Right ventricle myocardium inferior (tissue), 1 donor: ENCODE measurements at places on chromosomes 4 and X. TPM values are rescaled to one million over a fixed set of nuclear protein-coding genes. Genes with fewer than 3 reads are reported as not detected.

Gene PDZD4
- total RNA-seq, result 2.8 TPM

Gene IL3RA
- 8.1 TPM for total RNA-seq

Gene FAM9C
- total RNA-seq, result 0.38 TPM

Gene KIT
- 1.5 TPM for total RNA-seq

Gene MAGEC2
- total RNA-seq, result not detected

- DNase-seq, result no peak
Observed at GRCh38 chrX:71632923-71633657, 14.8 kb upstream of the CXCR3 start.

GRCh38 chrX:2635342-2635741 lies 55.8 kb upstream of the CD99 start:
- no peak for DNase-seq

- DNase-seq, result no peak
Observed at GRCh38 chr4:87865960-87866598, 33.3 kb downstream of the MEPE start.

- DNase-seq, result no peak
Observed at GRCh38 chrX:8254401-8254800, 83.3 kb upstream of the VCX2 start.

DNA sequence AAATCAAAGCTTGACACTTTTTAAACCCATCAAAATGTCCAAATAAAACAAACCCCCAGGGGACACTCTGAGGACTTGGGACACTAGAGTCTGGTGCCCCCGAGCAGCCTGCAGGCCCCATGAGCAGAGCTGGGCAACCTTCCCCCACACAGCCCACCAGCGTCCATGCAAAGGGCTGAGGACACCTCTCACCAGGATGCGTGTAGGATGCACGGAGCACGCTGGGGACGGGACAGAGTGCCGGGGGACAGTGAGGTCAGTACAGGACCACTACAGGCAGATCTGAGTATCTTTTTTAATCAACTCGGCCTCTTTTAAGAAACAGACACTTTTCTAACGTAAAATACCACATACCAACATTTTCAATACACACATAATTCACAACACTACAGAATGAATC lies 6.9 kb downstream of the GAK start:
- DNase-seq, result no peak

GRCh38 chr4:177182166-177182565 lies 127.5 kb upstream of the NEIL3 start:
- DNase-seq, result no peak

GRCh38 chr4:176475067-176475466 lies 155.3 kb downstream of the SPCS3 start:
- no peak for DNase-seq

DNA sequence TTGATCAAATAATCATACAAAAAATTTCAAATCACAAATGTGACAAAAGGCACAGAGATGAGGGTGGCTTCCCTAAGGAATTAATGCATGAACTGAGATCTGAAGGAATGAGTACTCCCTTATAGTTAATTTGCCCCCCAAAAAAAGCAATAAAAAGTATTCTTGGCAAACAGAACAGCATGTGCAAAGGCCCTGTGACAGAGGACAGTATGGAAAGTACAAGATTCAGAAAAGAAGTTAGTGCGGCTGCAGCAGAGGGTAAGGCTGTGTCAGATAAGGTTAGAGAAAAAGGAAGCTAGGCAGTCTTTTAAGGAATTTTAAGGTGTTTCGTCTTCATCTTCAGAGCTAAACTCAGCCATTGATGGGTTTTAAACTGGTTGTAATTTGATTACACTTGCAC lies 7.4 kb downstream of the DDX60L start:
- no peak for DNase-seq

GRCh38 chr4:164771088-164771487 lies 17.2 kb downstream of the SMIM31 start:
- no peak for DNase-seq

GRCh38 chr4:113449410-113449974 lies 312.0 kb downstream of the CAMK2D start:
- no peak for DNase-seq

GRCh38 chrX:40543661-40544328 lies 37.0 kb upstream of the ATP6AP2 start:
- no peak for DNase-seq

DNA sequence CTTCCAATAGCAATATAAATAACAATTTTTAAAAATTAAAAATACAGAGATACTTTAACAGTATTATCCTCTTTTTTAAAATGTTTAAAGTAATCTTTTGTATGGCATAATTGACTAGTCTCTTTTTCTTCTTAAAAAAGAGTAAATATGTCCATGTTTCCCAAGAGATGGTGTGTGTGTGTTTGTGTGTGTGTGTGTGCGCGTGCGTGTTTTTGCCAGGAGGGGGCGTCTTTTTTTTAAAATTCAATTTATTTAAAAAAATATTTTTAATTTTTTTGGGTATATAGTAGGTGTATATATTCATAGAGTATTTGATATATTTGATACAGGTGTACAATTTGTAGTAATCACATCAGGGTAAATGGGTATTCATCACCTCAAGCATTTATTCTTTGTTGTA lies 1073.7 kb downstream of the PCDH7 start:
- no peak for DNase-seq

GRCh38 chr4:76016393-76016792 lies 6.9 kb downstream of the CXCL10 start:
- DNase-seq, result no peak

- DNase-seq, result no peak
Observed at GRCh38 chrX:42869659-42870476, 91.9 kb upstream of the PPP1R2C start.

DNA sequence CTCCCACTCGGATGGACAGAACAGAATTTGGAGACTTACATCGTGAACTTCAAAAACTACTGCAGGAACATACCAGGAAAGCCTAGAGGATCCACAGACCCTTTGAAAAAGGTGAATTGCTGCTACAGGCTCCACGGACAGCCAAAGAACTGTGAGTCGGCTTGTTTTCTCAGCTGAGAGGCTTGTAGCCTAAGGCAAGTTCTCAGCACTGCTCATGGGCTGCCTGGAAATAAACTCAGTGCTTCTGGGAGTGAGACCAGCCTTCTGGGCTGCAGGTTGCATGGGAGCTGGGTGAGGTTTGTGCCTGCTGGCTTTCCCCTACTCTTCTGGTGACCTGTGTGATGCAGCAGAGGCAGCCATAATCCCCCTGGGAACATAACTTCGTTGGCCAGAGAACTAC lies 1397.6 kb downstream of the FAM133A start:
- no peak for DNase-seq

GRCh38 chr4:113131136-113131535 lies 81.7 kb downstream of the ANK2 start:
- DNase-seq, result no peak
